Hematopoietic multipotent progenitor cell treated with erythropoietin and hydrocortisone succinate and interleukin-3 and kit ligand, for 6 days (in vitro differentiated cells): ENCODE measurements at places on chromosomes 4 and X.

DNA sequence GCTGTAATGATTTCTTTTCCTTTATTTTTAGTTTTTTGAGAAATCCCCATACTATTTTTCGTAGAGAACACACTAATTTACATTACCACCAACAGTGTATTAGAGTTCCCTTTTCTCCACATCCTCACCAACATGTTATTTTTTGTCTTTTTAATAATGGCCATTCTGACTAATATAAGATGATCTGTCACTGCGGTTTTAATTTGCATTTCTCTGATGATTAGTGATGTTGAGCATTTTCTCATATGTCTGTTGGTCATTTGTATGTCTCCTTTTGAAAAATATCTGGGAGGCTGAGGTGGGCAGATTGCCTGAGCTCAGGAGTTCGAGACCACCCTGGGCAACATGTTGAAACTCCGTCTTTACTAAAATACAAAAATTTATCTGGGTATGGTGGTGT is 30.2 kb downstream of the SPINK2 start:
- no peak for DNase-seq

DNA sequence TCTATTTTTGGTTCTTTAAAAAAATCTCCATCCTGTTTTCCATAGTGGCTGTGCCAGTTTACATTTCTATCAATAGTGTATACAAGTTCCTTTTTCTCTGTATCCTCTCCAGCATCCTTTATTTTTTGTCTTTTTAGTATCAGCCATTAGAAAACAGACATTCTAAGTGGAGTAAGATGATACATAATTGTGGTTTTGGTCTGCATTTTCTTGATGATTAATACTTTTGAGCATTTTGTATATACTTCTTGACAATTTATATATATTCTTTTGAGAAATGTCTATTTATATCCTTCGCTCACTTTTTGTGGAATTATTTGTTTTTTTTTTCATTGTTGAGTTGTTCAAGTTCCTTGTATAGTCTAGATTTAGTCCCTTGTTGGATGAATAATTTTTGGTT is 382.2 kb upstream of the SPOCK3 start:
- no peak for DNase-seq

DNA sequence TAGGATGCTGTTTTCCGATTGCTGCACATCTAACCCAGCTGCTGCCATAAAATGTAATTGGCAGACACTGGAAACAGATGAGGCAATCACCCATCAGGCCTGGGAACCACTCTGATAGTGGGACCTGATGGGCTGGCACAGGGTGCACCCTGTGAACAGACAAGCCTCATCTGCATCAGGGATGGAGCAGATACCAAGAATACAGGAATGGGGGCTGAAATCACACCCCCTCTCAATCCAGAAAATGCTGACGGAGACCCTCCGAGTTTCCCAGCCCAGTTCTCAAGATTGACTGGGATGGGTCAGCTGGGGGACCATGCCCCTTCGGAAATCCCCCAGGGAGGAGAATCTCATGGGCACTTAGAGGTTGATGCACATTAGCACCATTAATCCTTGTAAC is 28.8 kb upstream of the PPP2R2C start:
- no peak for DNase-seq

GRCh38 chr4:137688651-137689050 is 156.4 kb upstream of the PCDH18 start:
- no peak for DNase-seq

- DNase-seq, result no peak
Observed at GRCh38 chrX:122943918-122944317, 240.2 kb upstream of the GRIA3 start.

DNA sequence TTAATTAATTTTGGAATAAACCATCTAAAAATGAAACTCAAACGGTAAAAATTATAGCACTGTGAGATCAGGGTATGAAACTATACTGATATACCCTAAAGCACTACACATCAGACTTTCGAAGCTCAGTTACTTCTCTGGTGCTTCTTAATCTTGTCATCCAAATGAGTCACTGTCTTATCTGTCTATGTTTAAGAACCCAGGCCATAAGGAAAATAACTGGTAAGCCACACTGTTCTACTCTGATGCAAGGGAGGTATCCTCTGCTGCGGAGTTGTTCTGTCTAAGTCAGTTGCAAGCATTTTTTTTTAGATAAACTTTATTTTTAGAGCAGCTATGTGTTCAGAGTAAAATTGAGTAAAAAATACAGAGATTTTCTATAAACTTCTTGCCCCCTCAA is 830.8 kb upstream of the POU3F4 start:
- no peak for DNase-seq

- peak; percentile 48 for DNase-seq
Observed at GRCh38 chr4:152063621-152064240, 302.9 kb upstream of the GATB start.

DNA sequence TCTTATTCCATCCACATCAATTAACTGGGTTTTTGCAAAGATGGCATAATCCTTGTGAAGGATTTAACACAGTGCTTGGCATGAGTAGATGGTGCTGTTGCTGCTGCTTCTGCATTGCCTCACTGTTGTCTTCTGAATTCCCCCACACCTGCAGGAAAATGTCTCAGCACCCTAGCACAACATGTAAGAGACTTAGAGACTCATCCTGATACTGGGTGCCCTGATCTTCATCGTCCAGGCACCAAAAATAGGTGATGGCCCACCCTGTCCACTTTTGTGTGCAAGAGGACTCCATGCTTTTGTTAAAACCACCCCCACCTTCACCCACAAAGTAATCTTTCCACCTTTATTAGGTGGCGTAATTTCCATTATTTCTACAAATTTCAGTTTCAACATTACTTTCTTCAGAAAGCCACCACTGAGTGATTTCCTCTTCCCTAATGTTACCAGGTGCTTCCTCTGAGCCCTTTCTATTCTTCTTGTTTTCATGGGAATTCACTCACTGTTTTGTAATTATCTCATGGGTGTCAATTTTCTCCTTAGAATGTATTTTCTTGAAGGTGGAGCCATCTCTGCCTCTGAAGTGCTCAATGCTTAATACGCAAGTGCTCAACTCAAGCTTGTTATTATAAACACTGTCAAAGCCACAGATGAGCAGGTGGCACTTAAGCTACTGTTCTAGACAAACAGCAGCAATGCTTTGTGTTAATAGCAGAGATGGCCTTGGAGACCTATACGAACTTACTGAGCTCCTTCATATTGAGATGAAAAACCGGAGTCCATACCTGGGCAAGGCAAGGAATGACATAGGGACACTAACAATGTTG is 89.5 kb downstream of the HS3ST1 start:
- no peak for DNase-seq

GRCh38 chrX:2484721-2485648 is 15.8 kb downstream of the DHRSX start:
- DNase-seq, result no peak

DNA sequence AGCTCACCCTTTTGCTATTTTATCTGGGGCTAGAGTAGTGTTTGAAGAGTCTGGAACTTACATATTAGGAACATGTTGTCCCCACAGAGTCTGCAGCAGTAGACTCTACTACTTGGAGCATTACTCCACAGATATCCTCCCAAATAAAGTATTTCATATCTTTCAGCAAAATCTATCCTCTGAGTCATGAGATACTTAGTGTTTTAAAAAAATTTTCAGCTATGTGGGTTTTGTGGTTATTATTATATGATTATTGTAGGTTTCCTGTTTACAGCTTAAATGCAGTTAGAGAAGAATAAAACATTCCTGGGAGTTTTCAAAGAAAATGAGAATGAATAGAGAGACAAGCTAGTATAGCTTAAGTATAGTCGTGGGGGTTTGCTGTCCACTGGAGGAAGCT is 30.9 kb downstream of the PAGE2 start:
- peak; percentile 13 for DNase-seq

- DNase-seq, result no peak
Observed at GRCh38 chrX:133072566-133072965, 24.3 kb downstream of the USP26 start.

- DNase-seq, result no peak
Observed at GRCh38 chr4:185235843-185236503, 26.6 kb downstream of the SNX25 start.

DNA sequence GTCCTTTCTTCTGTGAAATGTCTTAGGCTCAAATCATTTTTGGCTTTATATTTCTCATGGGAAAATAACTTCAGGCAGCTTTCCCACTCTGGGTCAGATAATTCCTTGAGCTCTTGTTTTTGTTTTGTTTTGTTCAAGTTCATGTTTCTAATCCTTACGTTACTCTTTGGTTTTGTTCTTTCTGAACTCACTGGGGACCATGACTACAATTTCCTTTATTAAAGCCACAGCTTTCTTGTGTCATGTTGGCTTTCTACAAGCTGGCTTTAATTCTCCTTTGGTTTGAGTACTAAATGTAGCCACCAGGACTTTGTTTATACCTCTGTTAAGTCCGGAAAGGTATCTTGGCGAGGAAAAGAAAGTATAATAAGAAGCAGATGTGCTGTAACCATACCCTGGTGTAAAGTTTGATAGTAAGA is 30.8 kb upstream of the ANXA3 start:
- DNase-seq, result no peak

DNA sequence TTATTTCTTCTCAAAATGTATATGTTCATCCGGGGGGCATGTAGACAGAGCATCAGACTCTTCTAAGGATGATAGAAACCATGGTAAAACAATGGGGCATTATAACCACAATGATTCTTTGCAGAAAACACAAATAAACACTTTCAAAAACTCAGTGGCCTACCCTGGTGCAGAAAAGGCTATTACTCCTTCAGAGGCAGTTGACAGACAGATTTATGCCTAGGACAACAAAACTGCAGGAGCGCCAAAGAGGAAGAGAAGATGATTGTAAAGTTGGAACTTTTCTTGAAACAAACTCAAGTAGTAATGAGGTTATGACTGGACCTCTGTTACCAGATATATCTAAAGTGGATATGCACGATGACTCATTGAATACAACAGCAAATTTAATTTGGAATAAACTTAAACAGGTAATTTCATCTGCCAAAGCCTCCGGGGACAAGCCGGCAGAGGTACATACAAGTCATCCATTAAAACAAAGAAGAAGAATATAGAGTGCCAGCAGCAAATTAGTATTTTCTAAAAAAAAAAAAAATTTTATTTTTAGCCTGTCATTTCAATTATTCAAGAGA is 1068.4 kb upstream of the INTU start:
- no peak for DNase-seq

GRCh38 chr4:141246243-141246642 is 25.5 kb downstream of the ZNF330 start:
- no peak for DNase-seq

- DNase-seq, result no peak
Observed at GRCh38 chrX:121569609-121570008, 522.2 kb downstream of the GLUD2 start.

GRCh38 chrX:74262452-74263209 is 41.3 kb upstream of the ZCCHC13 start:
- no peak for DNase-seq

DNA sequence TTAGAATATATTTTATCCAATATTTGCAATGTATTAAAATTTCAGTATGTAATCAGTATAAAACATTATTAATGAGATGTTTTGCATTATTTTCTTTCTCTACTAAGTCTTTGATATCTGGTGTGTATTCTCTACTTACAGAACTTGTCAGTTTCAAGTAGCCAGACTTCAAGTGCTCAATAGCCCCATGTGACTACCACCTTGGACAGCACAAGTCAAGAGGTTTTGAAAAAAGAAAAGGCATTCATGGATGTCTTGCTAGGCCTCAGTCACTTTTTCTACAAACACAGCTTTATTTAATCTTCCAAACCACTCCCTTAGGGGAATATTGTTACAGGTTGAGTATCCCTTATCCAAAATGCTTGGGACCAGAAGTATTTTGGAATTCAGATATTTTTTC is 189.4 kb downstream of the QDPR start:
- DNase-seq, result no peak

DNA sequence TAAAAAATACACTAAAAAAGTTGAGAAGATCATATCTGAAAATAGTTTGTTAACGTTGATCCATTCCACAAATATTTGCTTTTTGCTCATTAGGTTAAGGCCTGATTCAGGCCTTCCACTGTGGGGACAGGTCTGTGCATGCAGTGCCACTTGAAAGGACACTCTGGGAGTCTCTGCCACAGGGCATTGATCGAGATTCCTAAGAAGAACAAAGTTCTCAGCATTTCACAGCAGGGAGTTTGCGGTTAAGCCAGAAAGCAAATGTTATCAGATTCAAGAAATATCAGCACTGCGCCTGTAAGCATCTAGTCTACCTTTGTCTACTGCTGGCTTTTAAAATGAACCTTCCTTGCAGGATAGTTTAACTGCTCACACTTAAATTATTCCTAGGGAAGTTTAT is 62.2 kb upstream of the TNIP3 start:
- no peak for DNase-seq

DNA sequence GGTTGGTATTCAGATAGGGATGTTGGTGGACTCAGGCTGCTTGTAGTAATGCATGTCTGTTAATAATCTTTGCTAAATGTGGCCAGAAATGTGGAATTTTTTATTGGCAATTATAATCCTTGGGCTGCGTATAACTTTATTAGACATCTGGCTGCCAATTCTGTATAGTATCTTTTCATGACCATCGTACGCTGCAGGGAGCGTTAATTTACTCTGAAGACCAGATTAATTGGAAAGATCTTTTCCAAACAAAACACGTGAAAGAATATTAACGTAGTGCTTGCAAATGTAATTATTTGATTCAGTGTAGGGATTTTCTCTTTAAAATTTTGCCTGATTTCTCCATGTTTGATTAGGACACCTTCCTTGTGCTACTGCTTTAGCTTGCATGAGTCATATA is 38.8 kb upstream of the FTHL17 start:
- no peak for DNase-seq

- no peak for DNase-seq
Observed at GRCh38 chr4:40419231-40419912, 84.2 kb downstream of the CHRNA9 start.

DNA sequence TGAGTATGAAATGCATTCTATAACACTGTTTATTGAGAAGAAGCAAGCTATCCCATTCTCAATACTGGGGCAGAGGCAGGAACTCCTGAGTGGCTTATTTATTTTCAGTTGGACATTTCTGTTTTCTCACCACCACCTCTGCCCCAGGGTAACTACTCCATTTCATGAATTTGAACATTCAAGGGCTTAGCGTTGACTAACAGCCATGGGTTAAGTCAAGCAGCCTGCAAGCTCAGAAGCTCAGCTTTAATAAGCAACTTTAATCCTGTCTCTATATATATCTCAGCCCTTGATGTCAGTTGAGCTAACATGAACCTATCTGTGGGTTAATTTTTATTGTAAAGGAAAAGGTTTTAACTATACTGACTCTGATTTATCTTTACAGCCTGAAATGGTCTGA is 93.8 kb downstream of the MBNL3 start:
- DNase-seq, result no peak

DNA sequence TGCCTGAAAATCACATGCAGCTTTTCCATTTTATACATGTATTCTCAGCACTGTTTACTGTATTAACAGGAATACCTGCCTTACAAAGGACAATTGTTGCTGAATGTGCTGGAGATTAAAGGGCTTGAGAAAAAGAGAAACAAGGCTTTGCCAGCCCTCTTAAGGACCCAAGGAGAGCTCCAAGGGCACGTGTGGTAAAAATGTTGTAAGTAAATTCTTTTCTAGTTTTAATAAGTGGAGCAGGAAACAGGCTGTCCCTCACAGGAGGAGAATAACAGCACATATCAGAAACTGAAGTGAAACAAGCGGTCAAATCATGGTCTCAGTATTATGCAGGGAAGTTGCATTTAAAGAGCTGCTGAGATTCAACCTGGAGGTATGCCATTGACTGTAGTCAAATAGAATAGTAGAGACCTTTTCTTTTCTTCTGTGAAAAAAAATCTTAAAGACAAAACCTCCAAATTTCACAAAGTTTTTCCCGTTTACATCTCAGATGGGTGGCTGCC is 18.5 kb downstream of the IGFBP7 start:
- DNase-seq, result no peak
